T47D (cell line): ENCODE measurements at places on chromosomes 12 and 14.
A peak's percentile ranks its signal among the peaks of the same experiment; 100 is the strongest.

DNA sequence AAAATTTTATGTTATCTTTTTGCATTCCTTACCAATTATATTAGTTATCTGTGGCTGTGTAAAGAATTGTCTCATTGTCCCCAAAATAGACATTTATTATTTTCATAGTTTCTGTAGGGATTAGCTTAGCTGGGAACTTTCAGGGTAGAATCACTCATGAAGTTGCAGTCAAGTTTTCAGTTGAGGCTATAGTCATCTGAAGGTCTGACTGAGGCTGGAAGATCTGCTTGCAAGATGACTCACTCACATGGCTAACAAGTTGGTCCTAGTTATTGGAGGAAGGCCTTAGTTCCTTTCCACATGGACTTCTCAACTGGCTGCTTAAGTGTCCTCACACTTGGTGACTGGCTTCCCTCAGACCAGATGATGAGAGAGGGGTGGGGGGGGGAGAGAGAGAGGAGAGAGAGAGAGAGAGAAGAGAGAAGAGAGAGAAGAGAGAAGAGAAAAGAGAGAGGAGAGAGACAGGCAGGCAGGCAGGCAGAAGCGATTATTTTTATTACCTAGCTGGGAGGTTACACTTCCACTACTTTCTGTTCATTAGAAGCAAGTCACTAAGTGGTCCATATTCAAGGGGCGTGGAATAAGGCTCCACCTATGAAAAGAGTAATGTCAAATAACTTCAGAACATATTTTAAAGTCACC lies 6.4 kb downstream of the AP5M1 start:
- DNase-seq: no peak

GRCh38 chr12:105464406-105464805 lies 133.9 kb downstream of the C12orf75 start:
- DNase-seq: no peak

DNA sequence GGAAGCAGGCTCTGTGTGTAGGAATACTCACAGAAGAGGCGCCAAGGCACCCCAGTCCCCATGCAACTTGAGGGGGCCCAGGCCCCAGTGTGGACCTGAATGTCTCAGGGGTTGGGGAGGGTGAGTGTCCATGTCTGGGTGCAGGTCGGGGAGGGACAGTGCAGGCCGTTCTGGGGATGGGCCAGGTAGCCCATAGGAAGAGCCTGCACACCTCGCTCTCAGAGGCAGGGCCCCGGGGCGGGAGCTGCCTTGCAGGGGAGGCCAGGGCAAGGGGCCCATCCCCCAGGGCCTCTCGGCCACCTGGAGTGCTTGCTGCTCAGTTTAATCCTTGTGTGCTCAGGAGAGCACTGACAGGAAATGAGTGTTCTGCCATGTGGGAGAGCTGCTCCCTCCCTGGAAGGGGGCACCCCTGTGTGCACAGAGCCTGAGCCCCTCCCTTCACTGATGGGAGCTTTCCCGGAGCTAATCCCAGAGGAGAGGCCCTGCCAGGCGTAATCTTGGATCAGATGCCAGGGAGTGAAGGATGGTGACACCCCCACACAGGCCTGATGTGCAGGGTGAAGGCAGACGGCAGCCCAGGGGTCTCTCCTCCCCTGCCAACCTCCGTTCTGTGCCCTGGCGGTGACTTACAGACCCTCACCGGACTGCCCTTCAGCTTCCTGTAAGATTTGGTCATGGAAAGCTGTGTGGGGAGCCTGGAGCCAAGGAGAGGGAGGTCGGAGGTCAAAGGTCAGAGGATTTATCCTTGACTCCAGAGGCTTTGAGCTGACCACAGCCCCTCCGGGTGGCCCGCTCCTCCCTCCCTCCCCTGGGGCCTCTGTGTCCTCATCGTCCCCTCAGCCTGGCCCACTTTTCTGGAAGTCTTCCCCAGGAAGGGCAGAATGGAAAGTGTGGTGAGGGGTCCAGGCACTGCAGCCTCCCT lies 24.4 kb upstream of the FBRSL1 start:
- no peak for DNase-seq

DNA sequence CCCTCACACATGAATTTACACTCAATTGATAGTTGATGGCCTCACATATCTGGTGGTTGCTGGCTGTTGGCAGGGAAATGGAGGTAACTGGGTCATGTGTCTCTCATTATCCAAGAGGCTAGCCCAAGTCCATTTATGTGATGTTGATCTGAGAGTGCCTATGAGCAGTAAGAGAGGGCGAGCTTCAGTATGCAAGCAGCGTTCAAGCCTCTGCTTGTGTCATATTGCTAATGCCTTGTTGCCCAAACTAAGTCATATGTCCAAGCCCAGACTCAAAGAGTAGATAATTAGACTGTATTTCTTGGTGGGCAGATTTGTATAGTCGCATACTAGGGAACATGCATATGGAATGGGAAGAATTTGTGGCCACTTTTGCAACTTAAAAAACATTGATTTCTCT lies 83.8 kb upstream of the DACT1 start:
- DNase-seq: no peak

DNA sequence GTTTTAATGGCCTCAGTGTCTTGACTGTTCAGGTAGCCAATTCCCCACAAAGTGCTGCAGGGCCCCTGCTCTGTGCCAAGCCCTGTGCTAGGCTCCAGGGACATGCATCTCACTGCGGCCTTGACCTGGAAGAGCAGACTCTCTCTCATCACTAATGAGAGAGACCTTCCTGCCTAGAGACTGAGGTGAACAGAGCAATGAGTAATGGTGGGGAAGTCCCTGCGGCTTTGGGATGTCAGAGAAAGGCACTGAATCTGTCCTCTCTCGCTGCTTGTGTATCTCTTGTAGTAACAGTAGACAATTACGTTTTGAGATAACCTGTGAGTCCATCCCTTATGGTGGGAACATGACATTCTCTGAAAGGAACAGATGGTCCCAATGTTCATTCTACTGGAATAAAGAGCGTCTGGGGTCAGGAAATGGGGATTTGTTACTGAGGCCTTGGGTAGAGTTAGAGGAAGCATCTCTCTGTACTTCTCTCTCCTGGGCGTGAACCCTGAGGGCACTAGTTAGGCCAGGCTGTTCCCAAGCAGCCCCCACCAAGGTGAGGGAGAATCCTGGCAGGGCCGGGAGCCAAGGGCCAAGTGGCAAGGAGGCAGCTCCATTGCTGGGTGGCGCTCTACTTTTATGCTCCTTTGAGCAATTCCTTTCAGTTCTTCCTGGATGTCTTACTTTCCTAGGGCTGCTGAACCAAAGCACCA lies 13.5 kb downstream of the NFATC4 start:
- DNase-seq: no peak

DNA sequence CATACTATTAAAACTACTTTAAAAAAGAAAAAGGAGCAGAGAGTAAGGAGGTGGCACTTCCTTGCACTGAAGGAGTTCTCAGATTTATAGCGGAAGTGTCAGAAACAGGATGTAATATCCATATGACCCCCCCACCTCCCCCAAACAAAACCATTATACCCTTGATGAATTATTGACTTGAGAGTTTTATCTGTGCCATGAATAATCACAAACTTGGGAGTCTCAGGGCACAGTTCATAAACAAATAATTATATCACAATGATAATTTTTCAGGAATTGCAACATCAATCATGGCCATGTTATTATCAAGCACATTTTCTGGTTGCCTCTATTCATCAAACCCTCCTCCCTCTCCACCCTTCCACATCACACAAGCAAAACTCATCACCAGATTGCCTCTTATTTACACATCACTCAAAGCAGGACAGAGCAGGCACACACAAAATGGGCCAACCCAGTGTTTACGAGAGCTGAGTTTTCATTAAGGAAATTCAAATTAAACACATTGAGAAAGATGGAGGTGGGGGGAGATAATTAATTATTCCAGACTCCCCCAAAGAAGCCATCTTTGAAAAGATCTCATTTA lies 141.4 kb downstream of the EGLN3 start:
- DNase-seq: no peak

DNA sequence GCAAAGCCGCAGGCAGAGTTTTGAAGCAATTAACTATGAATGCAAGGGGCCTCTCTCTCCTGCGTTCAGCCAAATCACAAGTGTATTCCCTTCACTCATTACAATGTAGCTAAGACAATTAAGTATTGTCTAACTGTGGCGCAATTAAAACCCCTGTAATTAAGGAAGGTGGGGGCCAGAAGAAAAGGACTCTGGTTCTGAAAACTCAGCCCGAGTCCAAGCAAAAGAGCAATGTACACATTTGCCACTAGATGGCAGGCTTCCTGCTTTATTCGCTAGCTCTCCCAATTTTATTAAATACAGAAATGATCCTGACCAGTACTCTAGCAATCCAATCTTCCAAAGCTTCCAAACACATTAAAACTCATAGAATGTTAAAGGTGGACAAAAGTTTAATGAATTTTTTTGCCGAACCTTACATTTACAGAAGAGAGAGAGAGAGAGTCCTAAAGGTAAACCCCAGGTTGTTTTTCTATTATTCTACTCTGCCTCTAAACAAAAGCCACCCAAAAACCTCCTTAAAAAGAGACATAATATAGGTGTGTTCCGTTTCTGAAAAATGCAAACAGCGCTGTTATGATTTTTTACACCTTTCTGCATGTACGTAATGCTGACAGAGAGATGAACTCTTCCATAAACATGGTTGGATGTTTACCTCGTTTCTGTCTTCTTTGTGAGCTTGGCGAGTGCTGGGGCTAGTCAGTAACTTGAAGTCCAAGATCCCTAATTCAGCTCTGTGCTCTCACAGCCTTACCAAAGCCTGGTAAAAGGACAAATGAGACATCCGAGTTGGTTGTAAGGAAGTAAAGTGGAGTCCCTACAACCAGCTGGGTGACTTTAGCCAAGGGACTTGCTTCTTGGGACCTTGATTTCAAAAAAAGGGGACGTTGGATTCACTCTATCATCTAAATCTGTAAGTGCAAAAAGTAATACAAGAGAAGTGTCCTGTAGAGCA lies 50.9 kb upstream of the VASH1 start:
- peak; percentile 48 for DNase-seq

- no peak for DNase-seq
These were observed 44.7 kb upstream of the SINHCAF start for GRCh38 chr12:31370531-31371255.

- DNase-seq: no peak
These were observed 20.8 kb downstream of the VRK1 start for GRCh38 chr14:96817750-96818666.
